ENCODE measurements at places on chromosomes 3 and 15.
A peak's percentile ranks its signal among the peaks of the same experiment; 100 is the strongest.

- no peak for DNase-seq
Observed at GRCh38 chr3:10173926-10174435, 9.3 kb downstream of the IRAK2 start.

GRCh38 chr3:58361866-58362265, 29.2 kb downstream of the PXK start:
- no peak for DNase-seq

- DNase-seq, result no peak
Observed at GRCh38 chr3:50278123-50278879, 586 bp upstream of the LSMEM2 start.

- peak; percentile 69 for DNase-seq
Observed at GRCh38 chr3:71130471-71131374, 452.8 kb downstream of the FOXP1 start.

DNA sequence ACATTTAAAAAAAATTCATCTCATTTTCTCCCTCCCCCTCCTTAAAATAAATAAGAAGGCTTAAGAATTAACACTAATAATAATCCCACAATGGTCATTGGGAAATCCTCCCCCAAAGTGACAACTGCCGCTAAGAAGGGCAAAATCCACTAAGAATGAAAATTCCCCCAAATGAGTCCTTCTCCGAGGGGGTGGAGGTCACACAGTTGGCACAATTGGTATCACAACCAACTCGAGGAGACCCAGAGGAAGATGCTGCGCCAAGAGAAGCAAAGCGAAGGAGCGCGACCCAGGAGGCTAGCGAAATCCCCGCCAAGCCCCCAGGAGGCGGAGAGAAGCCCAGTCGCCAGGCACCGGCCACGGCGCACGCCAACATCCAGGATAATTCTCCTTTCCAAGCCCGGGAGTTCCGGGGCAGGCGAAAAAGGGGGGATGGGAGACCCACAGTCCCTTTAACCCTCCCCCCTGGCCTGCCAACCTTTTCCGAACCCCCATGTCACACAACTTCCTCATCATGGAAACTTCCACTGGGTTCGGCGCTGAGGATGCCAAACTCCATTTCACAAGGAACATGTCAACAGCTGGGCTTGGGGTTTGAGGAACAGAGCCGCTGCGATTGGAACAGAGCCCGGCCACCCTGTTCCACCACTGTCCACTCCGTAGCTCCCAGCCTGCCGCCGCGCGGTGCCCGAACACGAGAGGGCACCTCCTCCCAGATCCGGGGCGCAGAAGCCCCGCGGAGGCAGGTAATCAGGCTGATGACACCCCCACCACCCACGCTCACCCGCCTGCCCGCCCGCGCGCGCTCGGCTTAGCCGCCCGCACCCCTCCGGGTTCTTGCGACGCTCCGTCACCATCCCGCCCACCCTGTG, 668 bp downstream of the THRB start:
- no peak for DNase-seq

DNA sequence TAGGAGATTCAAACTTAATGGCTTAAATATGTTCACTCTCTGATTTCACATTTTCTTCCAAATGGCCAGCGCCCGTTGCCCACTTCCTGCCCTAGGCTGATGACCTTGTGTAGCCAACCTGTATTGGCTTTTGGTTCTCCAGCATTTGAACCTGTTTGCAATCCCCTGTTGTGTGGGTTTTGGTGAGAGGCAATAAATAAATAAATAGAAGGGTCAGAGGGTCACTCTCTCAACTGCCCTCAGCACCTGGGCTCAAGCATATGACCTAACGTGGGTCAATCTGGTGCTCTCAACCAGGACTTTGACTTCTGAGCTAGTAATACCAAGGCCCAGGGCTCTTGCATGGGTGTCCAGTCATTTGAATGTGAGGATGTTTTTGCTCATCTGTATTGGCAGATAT, 1.8 kb upstream of the SRP14 start:
- DNase-seq, result no peak

DNA sequence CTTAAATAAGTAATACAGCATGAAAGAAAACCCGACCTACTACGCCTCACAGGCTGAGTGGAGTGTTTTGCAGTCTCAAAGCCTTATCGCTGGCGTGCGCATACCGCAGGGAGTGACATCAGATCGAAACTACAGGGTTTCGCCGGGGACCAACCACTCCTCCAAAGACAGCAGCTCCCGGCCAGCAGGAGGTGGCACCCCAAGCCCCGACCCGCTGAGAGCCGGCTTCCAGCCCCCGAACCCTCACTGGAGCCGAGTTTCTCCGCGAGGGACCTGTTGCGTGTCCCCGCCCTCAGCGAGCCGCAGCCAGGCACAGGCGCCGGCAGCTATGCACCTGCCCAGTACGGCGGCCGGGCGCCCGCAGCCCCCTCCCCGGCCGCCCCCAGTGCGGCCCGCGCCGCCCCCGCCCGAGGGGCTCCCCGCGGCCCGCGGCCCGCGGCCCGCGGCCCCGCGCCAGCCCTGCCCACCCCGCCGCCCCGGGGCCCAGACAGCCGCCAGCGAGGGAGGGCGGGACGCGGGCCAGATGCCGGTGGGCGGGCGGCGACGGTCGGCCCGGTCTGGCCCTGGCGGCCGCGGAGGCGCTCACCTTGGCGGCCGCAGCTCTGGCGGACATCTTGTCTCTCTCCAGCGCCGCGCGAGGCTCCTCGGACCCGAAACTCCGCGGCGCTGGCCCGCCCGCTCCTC, 710 bp downstream of the TJP1 start:
- no peak for DNase-seq

GRCh38 chr15:85974348-85974705, 105.3 kb upstream of the AGBL1 start:
- no peak for DNase-seq

DNA sequence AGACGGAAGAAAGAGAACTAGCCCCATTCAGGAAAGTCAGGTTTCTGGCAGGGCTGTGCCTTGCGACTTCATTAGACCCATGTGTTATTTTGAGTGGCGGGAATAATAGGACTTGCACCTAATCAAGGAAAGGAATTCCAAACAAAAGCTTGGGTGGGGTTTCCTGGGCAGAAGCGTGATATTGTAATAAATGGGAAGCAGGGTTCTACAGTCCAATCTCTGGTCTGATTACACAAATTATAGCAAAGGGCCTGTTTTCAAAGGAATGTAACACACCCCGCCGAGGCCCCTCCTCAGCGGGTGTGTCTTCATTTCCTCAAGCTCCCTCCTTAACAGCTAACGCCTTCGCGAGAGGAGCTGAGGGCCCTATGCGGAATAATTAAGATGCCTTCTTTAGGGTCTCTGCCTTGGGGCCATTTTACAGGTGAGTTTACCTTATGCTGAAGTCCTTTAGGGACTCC, 396.0 kb upstream of the C2CD4B start:
- DNase-seq, result no peak

DNA sequence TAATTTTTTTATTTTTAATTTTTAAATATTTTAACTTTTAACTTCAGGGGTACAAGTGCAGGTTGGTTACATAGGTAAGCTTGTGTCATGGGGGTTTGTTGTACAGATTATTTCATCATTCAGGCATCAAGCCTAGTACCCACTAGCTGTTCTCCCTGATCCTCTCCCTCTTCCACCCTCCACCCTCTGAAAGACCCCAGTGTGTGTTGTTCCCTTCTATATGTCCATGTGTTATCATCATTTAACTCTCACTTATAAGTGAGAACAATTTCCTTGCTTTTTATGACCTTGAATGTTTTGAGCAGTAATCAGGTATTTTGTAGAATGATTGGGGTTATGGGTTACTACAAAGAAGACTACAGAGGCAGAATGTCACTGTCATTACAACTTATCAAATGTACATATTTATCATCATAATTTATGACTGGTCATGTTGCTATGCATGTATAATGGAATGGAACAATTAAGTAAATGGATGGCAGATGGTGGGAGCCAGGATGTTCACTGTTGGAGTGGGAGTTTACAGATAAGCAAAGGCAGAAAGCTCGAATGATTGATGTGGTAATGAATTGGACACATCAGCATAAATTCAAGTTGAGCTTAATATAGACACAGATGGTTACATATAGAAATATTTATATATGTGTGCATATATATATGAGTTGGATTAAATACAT, 563.8 kb upstream of the ROBO1 start:
- no peak for DNase-seq

- no peak for DNase-seq
Observed at GRCh38 chr3:98778383-98778782, 15.2 kb downstream of the ST3GAL6 start.

DNA sequence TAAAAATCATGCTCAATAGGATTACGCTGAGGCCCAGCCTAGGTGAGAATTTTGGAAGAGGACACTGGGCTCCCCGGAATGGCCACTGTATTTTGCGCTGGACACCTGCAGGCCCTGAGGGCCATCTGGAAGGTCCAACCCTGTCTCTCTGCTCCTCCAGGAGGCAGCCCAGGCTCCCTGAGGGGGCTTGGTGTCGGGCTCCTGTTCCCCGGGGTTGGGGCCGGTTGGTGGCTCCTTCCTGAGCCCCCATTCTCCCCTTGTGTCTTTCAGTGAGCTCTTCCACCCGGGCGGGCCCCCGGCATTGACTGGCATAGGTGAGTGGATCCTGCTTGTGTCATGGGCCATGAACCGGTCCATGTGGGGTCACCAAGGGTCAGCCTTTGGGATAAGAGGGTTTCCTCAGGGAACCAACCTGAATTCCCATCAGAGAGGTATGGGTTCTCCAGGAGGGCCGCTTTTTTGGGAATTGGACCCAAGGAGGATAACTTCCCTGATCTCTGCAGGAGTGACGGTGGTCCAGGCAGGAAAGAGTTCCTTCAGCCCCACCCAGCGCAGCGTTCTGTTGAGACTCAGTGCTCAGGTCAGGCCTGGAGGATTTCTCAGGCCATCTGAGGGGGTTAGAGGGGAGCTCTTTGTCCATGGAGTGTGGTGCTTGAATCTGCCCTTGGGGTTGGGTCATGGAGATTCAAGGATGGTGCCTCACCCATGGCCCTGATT, 187.8 kb downstream of the UBE3A start:
- no peak for DNase-seq

- no peak for DNase-seq
Observed at GRCh38 chr15:25568751-25569150, 129.9 kb upstream of the UBE3A start.

DNA sequence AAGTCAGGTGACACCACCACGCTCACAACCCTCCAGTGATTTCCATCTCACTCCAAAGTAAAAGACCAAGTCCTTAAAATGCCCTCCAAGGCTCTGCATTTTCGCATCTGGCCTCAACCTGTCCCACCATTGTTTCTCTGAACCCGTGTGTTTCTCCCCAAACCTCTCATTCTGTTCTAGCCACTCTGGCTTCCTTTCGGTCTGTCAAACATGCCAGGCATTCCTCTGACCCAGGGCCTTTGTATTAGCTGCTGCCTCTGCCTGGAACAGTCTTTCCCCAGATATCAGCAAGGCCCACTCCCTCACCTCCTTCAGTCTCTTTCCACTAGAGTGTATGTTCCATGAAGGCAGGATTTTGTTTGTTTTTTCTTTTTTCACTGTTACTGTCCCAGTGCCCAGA, 16.0 kb downstream of the MAP2K5 start:
- DNase-seq, result no peak

DNA sequence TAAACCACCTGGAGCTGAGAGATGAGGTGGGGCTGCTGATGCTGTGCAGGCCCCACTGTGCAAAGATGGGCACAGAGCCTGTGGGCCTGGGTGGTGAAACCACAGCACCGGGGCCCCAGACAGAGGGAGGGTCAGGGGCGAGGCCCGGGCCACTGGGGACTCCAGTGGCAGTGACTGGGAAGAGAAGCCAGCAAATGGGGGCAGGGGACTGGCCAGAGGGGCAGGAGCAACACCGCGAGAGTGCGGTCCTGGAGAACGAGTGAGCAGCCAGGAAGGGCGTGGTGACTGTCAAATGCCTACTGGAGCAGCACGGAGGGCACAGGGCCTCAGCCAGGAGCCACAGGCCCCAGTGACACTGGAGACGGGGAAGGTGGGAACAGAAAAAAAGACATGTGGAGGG, 39.8 kb downstream of the HCN4 start:
- no peak for DNase-seq

GRCh38 chr3:50325497-50326181, 2.4 kb downstream of the TUSC2 start:
- no peak for DNase-seq

DNA sequence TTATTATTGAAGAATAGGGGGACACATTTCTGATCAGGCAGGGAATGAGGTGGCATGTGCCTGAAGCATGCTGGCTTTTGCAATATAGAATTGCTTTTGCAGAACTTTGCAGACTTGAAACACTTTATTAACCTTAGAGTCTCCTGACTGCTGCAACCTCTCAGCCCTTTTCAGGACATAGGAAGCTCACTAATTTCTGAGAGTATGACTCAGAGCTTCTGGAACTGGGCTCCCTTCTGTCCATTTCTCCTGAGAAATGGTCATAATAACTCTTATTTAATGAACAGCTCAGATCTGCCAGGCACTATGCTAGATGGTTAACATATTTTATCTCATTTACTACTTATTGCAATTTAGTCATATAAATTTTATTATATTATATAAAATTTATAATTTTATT, 38.6 kb upstream of the DGKG start:
- no peak for DNase-seq

- DNase-seq, result no peak
Observed at GRCh38 chr15:58999694-59000093, 12.2 kb downstream of the RNF111 start.

GRCh38 chr15:65920825-65921309, 51.6 kb downstream of the RAB11A start:
- DNase-seq, result no peak

DNA sequence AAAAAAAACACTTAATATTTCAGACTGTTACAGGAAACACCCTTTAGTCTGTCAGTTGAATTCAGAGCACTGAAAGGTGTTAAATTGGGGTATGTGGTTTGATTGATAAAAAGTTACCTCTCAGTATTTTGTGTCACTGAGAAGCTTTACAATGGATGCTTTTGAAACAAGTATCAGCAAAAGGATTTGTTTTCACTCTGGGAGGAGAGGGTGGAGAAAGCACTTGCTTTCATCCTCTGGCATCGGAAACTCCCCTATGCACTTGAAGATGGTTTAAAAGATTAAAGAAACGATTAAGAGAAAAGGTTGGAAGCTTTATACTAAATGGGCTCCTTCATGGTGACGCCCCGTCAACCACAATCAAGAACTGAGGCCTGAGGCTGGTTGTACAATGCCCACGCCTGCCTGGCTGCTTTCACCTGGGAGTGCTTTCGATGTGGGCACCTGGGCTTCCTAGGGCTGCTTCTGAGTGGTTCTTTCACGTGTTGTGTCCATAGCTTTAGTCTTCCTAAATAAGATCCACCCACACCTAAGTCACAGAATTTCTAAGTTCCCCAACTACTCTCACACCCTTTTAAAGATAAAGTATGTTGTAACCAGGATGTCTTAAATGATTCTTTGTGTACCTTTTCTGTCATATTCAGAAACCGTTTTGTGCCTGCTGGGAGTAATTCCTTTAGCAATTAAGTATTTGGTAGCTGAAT, 17.9 kb downstream of the TMEM43 start:
- no peak for DNase-seq

All from NCI-H2029 treated with DMSO at 0.1 percent for 48 hours (cell line).